ENCODE measurements at places on chromosomes 2 and 18.

DNA sequence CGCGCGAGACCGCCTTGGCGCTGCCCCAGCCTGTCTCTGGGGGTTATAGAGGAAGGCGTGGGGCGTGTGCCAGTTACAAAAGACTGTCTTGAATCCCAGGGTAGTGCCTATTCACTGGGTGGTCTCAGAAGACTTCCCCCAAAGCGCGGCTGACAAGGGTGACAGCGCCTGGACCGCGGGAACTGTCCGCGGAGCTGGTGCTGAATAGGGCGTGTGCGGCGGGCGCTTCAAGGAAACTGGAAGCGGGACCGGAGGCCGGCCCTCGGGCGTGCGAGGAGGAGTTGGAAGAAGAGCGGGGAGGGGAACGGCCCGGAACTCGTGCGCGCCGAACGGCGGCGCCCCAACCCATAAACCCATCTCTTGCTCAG is 2.3 kb downstream of the EGR4 start:
- peak; percentile 77 for DNase-seq

- DNase-seq: peak; percentile 88
Measured at GRCh38 chr18:63237881-63238692, 81.5 kb downstream of the BCL2 start.

DNA sequence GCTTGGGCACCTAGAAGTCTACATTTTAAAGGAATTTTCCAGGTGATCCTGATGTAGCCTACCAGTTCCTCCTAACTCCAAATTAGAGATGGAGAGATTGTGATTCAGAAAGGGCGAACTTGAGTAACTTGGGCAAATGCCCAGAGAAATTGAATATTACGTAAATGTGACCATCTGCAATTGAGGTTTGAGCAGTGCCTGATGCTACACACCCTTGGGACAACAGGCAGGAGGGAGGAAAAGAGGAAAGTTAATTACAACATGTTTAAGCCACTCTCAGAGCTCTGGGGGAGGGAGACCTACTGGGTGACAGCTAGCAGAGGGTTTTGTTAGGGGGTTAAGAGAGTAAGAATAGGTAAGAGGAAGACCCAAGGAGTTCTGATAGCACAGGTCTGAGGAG is 208.9 kb downstream of the LPIN1 start:
- DNase-seq: no peak

DNA sequence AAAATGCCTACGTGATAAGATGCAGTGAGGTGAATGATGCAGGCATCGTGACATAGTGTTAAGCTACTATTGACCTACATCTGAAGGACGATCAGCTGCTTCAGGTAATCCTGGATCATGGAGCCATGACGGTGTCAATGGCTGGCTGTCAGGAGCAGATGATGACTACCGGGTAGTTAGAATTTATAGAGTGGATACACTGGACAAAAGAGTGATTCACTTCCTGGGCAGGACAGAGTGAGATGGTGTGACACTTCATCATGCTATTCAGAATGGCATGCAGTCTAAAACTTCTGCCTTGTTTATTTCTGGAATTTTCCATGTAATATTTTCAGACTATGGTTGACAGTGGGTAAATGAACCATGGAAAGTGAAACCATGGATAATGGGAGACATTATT is 29.5 kb downstream of the METTL8 start:
- DNase-seq: no peak

GRCh38 chr18:77107292-77107691 is 25.3 kb downstream of the MBP start:
- no peak for DNase-seq

DNA sequence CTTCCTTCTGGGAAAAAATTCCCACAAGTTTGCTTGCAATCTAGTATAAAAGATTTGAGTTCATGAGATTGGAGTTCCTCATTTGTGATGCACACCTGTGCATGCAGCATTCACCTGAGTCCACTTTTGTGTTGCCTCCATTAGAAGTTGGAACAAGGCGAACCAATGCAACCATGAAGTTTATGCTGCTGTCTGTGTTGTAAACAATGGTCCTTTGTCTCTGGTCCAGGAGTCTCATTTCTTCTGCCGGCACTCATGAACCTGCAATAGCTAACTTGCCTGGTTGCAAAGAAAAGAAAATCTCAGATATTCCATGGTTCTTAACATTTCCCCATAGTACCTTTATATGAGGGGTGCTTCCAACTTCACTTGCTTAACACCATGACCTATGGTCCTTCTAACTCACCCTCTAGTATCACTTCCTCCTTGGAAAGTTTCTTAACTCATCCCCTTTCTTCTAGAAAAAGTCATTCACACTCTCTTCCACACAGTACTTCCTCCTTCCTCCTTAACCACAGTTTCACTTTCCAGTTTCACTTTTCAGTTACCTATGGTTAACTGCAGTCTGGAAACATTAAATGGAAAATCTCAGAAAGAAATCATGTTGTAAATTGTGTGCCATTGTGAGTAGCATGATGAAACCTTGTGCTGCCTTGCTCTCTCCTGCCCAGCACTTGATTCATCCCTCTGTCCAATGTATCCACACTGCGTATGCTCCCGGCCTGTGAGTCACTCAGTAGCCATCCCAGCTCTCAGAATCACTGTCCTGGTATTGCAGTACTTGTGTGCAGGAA is 128.8 kb upstream of the TRIB2 start:
- no peak for DNase-seq

GRCh38 chr2:207830778-207831438 is 61.2 kb upstream of the FZD5 start:
- DNase-seq: no peak

DNA sequence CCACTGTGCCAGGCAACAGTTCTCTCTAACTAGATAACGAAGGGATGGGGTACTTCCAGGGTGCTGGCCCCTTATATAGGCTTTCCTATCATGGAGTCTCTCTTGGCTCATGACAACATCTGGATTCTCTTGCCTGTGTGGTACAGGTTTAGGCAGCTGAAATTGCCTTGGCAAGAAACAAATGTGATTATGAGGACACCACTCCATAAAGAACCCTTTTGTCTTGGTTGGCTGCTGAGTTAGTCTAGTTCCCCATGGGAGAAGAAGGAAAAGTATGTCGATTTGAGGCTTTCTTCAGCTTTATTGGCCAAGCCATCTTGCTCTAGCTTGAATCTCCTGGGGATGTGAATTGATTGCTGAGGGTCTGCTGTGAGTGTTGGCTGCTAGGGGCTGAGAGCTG is 76.3 kb upstream of the ZCCHC2 start:
- DNase-seq: no peak

DNA sequence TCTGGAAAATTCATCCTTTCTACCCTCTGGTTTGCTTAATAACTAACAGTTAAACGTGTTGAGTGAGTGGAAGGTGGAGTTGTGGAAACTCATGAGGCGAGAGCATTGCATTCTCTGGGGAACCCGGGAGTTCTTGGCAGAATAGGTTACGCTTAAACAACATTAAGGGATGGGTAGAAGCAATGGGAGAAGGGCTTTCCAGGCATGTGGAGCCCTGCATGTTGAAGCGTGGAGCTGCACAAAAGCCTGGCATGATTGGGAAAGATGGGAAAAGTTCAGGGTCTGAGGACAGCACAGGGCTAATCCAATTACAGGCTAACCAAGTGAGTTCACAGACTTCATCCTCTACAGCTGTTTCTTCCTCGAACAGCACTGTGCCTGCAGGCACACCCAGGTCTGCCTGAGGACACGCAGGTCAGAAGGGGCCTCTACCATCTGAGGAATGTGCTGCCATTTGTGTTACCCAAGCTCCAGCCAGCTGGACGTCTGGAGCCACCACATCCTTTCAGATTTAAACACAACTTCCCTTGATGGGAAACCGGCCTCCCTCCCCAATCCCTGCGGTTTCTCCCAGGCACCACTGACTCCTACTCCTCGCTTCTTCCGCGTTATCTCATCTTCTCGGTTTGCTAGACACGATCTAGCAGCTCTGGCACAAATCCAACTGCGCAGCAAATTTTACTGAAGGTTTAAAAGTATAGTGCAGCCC is 164.2 kb downstream of the ANTXR1 start:
- peak; percentile 86 for DNase-seq

DNA sequence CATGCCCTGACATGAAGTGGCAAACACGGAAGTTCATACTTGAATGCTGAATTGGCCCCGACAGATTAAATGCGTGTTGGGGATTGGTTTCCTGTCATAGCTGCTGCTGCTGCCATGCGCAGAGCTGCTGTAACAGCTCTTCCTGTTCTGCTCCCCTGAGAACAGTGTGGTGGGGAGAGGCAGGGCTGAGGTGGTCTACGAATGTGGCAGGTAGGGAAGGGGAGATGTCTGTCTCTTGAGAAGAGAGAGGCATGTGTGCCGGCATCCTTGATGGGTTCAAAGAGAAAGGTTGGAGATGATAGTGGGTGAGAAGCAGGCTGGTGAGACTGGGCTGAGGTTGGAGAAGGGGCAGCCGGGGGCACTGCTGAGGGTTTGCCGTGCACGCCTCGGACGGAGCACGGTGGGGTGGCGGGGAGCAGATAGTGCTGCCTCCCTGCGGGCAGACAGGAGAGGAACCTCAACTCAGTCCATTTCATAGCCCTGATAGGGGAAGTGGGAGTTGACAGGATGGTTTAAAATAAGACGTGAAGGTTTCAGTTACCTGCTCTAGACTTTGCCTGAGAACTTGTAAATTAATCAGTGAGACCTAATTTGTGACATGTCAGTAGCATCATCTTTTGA is 46.1 kb downstream of the TMEM185B start:
- DNase-seq: peak; percentile 18

- no peak for DNase-seq
Measured at GRCh38 chr2:227324642-227324994, 433 bp upstream of the MFF start.

GRCh38 chr18:39841482-39842365 is 2113.3 kb upstream of the PIK3C3 start:
- peak; percentile 88 for DNase-seq

DNA sequence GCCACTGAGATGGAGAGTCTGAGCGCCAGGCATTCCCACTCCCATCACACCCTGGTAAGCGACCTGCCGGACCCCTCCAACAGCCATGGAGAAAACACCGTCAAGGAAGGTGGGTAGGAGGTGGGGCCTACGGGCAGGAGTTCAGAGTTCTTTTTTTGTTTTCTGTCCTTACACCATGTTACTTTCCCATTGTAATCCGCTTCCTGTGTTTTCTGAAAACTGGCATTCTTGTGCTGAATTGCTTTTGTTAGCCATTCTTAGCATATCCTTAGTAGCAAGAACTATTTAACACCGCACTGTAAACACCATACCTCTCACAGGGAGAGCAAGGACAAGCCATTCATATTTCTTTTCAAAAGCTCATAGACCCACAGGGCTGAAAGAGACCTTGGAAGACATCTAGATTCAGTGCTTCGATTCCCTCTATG is 46.2 kb downstream of the UNC80 start:
- peak; percentile 69 for DNase-seq

- no peak for DNase-seq
Measured at GRCh38 chr2:122105171-122105876, 349.9 kb downstream of the TSN start.

DNA sequence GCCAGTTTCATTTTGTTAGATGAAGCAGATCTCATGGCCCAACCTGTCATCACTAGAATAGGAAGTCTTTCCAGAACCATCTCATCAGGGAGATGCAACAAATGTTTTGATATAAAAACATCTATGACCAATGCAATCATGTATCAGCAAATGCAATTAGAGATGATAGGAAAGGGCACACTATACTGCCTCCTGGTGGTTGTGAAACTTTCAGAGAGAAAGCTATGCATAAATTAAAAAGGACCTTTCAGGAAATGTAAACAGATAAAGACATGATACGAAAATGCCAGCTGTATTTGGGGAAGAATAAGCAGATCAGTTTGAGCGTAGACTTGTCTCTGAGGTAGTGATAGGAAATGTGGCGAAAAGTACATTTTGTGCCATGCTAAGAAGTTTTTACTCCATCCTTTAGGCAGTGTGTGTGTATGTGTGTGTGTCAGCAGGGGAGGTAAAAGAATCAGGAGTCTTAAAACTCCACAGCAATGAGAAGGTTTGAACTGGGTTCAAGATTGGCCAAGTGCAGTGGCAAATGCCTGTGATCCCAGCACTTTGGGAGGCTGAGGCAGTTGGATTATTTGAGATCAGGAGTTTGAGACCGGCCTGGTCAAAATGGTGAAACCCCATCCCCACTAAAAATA is 479.3 kb downstream of the CPS1 start:
- DNase-seq: peak; percentile 60

GRCh38 chr2:200319548-200320337 is 13.2 kb downstream of the SPATS2L start:
- DNase-seq: peak; percentile 69

GRCh38 chr18:45104049-45104395 is 423.3 kb downstream of the SETBP1 start:
- DNase-seq: no peak

DNA sequence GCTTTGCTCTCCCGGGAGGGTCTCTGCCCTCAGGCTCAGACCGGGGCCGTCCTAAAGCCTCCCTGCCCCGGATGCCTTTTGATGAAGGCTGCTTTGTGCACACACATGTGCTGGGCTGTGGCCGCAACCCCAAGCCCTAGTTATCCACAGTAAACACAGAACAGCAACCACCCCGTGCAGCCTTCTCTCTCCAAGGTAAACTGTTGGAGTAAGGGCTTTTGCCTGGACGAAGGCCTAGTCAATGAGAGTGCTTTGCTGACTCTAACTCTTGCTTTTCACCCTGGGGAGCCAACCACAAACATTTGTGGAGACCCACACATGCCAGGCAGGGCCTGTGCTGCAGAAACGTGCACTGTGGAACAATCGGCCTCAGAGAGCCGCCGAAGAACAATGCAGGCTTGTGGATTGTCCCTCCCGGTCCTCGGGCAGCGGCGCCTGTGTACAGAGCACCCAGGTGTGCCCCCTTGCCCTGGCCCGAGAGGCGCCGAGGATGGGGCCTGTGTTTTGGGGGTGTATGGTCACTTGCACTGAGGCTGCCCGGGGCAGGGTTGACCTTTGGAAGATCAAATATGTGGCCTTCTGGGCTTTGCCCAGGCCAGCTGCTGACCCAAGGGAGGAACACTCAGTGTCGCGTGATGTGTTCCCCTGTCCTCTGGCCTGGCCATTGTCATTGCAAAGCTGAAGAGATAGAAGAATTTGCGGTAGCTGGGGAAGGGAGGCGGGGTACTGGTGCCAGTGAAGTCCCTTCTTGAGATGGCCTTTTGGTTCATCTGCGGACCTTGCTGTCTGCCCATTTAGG is 37.0 kb downstream of the CTIF start:
- no peak for DNase-seq

DNA sequence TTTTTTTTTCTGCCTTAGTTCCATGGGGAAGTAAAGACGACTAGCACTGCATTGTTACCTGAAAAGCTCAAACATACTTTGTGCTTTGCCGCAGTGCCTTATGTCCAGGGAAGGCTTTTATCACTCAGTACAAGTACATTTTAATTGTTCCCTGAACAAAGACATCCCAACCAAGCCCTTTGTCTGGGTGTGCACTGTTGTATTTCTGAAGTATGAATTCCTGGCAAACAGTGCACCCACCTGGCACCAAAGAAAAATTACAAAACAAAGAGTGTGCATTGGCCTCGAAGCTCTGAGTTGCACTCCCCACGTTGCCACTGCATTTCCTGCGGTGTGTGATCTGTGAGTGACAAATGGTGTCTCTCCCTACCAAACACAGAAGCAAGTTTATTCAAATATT is 858.5 kb upstream of the PIK3C3 start:
- peak; percentile 18 for DNase-seq

- DNase-seq: no peak
Measured at GRCh38 chr2:118535818-118536212, 311.6 kb downstream of the EN1 start.

- DNase-seq: no peak
Measured at GRCh38 chr2:60977562-60977895, 40.0 kb upstream of the PEX13 start.

All from mesendoderm (in vitro differentiated cells).